ENCODE measurements at places on chromosomes 16 and 17.
A peak's percentile ranks its signal among the peaks of the same experiment; 100 is the strongest.

DNA sequence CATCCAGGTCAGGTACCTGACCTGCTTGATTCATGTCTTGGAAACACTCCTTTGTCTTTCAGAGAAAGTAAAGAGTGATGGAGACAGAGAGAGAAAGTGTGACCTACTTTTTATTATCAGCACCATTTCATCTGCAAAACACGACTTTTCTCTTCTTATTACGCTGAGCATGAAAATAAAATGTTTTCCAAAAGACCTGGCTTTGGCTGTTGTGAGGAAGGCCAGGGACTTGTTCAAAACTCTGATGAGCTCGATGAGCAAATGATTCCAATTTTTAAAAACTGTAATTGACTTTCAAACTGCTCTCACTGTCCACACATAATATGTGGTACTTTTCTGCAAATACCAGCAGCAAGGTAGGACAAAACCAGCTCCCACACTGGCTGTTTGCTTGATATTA is 679.9 kb downstream of the MAF start:
- no peak for DNase-seq

GRCh38 chr16:71440669-71441347 is 1.0 kb downstream of the TLE7 start:
- DNase-seq = no peak

- DNase-seq = no peak
These were observed 5.9 kb upstream of the METRNL start for GRCh38 chr17:83073389-83074063.

DNA sequence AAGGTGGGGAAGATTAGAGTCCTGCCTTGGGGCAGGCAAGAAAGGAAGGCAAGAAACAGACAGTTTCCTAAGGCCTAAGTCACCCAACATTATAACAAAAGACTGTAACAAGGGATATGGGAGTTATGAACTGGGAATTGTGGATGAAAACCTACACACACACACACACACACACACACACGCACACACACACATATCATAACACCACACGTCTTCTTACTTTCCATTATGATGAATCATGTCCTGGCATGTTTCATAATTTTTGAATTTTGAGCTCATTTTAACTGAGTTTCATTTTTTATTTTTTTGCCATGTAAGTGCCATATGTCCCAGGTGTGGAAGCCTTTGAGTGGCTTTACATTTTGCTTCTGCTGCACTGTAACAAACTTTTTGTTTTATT is 29.9 kb downstream of the HS3ST2 start:
- DNase-seq = no peak

DNA sequence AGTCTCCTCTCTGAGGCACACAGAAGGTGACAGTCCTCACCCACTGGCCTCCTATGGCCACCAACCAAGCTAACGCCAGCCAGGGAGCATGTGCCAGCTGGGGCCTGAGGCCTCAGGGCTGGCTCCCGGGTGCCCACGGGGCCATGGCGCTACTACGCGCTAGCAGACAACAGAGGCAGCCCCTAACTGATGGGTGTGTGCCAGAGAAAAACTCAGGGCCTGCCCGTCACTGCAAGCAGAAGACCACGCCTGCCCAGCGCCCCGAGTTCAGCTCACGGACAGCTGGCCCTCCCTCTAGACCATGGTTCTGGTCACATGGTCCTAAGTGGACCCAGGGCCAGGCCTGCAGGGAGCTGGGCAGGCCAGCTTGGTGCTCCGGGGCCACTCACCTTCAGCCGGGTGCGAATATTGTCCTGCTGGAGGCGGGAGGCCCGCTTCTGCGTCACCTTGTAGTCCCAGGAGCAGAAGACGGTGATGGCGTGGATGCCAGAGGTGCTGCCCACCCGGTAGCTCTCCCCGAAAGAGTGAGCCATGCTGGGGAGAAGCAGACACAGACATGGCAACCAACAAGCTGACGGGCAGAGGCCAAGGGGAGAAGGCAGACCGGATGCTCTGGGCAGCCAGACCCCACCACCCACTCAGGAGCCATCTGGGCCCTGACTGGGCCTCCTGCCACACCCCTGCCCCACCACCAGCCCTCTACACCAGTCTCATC is 6.2 kb downstream of the TMC6 start:
- DNase-seq = no peak

GRCh38 chr17:50154604-50155003 is 4.1 kb upstream of the PPP1R9B start:
- DNase-seq = no peak

GRCh38 chr17:79211061-79211770 is 136.6 kb downstream of the ENGASE start:
- no peak for DNase-seq

DNA sequence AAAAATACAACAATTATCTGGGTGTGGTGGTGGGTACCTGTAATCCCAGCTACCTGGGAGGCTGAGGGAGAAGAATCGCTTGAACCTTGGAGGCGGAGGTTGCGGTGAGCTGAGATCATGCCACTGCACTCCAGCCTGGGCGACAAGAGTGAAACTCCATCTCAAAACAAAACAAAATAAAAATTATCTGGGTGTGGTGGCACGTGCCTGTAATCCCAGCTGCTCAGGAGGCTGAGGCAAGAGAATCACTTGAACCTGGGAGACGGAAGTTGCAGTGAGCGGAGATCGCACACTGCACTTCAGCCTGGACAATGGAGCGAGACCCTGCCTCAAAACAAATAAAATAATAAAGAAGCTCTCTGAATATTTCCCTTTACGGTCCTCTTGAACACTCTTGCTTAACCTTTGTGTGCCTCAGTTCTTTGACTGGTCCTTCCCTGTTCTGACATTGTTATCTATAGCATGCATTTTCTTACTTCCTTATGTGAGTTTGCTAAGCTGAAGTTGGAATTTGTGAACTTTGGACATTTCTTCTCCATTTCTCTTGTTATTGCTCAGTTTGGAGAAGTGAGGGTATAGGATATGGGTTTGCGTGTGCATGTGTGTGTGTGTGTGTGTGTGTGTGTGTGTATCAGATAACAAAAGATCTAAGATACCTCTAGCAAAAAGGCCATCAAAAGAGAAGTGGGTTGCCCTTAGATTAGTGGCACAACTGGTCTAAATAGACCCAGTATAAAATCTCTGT is 29.7 kb upstream of the WSB1 start:
- no peak for DNase-seq

GRCh38 chr16:89363621-89364393 is 126.6 kb downstream of the ANKRD11 start:
- peak; percentile 19 for DNase-seq

DNA sequence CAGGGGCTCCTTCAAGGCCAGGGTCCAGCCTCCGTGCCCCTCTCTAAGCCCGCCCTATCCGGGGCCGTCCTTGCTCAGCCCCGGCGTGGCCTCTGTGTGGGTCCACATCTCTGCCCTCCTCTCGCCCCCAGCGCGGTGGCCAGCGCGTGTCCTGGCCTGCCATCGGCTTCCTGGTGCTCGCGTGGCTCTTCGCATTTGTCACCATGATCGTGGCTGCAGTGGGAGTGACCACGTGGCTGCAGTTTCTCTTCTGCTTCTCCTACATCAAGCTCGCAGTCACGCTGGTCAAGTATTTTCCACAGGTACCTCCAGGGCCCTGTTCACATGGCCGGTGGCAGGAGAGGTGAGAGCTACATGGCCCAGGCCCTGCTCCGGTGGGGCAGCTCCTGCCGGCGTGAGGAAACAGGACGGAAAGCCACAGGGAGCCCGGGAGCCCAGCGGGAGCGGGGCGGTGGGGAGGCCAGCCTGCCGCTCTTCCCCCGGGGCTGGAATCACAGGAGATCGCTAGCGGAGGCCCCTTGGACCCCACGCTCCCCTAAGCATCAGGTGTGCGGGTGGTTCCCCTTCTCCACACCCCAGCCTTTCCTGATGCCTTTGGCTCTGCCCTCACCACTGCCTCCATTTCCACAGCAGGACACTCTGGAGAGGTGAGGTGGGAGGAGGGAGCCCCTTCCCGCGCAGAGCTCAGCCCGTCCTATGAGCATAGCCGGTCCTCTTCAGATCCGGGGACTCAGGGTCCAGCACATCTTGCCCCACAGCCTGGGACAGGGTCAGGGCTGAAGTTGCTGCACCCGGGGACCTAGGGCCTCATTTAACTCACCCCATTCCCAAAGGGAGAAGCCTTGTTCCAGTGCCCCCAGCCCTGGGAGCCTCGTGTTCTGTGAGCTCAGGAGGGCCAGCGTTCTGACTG is 10.2 kb downstream of the TAX1BP3 start:
- no peak for DNase-seq

GRCh38 chr16:52193441-52193840 is 353.5 kb downstream of the TOX3 start:
- DNase-seq = no peak

DNA sequence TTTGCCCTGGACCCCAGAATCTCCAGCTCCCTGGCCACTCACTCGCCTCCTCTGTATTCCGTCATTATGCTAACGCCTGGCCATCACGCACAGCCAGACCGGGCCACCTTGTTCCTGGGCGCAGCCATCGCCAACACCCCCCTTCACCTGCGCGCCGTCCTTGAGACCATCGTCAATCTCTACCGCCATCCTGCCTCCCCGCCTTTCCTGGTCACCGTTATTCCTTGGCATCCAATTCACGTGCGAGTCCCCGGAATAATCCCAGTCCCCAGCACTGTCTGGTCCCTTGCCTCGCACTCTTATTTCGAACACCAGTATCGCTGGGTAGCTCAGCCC is 541 bp downstream of the VKORC1 start:
- DNase-seq = no peak

DNA sequence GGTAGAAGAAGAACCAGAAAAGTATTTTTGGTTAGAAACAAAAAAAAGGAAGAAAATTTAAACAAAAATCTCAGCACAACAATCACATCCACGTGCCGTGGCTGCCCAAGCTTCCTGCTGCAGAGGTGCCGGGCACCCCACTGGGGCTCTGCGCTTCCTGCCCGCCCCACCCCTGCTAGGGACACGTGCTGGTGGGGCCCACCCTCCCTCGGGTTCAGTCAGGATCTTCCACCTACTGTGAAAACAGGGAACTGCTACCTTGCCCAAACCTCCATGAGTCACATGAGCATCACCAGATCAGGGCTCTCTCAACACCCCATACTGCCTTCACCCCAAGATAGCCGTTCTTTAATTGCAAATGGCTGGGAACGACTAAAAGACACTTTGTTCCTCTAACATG is 24.4 kb upstream of the CYTH1 start:
- peak; percentile 69 for DNase-seq

- no peak for DNase-seq
These were observed 67.8 kb downstream of the TMEM100 start for GRCh38 chr17:55654821-55655220.

GRCh38 chr16:56451753-56452689 is 667 bp downstream of the OGFOD1 start:
- peak; percentile 5 for DNase-seq

DNA sequence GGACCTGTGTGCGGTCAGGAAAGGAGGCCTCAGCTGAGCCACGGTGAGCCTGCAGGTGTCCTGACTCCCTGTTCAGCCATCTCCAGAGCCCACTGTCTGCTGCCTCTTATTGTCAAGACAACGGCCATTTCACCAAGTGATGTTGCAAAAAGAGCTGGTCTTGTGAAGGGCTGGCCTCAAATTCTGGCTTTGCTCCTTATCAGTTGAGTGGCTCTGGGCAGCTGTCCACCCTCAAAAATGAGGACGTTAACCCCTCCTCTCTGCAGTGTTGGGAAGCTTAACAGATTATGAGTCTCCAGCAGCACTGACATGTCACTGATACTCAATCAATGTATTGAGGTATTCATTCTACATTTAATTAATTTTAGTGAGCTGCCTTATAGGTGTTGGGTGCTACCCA is 171.1 kb upstream of the TOX3 start:
- DNase-seq = no peak

DNA sequence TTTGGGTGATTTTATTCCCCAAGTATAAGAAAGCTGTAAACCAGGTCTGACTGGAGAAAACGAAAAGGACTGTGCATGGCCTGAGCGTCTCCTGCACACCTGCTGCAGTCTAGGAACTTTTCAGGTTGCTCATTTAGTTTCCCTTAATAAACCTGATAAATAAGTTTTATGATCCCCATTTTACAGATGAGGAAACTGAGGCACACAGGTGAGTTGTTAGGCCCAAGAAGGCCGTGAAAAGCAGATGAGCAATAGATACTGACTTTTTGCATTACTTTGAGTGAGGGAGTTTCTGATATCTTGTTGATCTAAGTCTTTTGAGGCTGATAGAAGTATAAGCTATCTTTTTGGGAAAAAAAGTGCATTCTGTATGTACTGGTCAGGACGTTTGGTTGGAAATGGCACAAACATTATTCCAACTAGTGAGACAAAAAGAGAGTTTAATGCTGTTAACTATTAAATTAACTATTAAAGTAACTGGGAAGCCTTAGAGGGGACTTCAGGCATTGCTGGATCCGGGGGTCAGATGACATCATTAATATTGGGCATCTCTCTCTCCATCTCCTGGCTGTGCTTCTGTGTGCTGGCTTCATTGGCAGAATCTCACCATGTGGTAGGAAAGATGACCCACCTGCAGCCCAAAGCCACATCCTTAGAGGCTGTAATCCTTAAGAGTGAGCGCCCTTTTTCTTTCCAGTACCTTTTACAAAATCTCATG is 163.4 kb downstream of the CMIP start:
- DNase-seq = no peak

DNA sequence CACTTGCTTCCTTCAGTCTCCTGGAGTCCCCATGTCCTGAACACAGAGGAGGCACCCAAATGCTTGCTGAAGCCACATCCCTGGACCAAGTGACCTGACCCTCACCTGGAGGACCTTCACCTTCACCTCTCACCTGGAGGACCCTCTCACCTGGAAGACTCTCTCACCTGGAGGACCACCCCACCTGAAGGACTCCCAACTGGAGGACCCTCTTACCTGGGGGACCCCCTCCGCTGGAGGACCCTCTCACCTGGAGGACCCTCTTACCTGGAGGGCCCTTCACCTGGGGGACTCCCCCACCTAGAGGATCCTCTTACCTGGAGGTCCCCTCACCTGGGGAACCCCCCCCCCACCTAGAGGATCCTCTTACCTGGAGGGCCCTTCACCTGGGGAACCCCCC is 573 bp upstream of the CDK10 start:
- no peak for DNase-seq

- DNase-seq = no peak
These were observed 3.0 kb upstream of the TAC4 start for GRCh38 chr17:49850772-49851386.

DNA sequence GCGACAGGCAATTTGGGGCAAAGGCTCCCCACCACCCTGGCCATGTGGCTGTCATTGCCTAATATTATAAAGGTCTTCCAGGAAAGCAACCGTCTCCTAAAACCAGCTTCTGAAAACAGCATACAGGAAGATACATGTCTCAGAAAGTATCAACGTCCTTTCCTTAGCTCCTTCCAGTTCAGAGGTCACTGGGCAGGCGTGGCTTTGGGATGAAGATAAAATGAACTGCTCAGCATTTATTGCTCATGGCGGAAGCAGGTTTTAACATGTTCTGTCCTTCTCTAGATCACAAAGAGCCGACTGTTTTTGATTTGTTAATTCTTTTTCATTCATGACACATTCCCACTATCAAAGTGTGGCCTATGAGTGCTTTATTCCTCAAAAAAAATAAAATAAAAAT is 8.0 kb downstream of the CFAP20 start:
- no peak for DNase-seq

GRCh38 chr17:46262271-46262670 is 32.7 kb upstream of the LRRC37A start:
- no peak for DNase-seq

DNA sequence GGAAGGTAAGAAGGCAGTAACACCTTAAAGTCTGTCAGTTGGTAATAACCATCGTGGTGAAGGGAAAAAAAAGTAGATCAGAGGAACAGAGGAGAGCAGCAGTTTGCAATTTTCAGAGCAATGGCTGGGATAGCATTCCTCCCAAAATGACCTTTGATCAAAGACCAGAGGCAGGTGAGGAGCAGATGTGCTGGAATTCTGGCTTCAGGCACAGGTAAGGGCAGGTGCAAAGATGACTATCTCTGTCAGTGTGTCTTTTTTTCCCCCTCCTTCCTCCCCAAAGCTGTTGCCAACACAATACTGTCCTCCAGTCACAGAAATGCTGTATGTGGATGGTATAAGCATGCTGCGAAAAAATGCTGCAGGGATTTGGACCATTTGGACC is 166.7 kb downstream of the XYLT1 start:
- DNase-seq = no peak
